ENCODE measurements at places on chromosomes 12 and 14.

GRCh38 chr12:12837025-12837812, 24.1 kb downstream of the DDX47 start:
- peak; percentile 60 for DNase-seq

DNA sequence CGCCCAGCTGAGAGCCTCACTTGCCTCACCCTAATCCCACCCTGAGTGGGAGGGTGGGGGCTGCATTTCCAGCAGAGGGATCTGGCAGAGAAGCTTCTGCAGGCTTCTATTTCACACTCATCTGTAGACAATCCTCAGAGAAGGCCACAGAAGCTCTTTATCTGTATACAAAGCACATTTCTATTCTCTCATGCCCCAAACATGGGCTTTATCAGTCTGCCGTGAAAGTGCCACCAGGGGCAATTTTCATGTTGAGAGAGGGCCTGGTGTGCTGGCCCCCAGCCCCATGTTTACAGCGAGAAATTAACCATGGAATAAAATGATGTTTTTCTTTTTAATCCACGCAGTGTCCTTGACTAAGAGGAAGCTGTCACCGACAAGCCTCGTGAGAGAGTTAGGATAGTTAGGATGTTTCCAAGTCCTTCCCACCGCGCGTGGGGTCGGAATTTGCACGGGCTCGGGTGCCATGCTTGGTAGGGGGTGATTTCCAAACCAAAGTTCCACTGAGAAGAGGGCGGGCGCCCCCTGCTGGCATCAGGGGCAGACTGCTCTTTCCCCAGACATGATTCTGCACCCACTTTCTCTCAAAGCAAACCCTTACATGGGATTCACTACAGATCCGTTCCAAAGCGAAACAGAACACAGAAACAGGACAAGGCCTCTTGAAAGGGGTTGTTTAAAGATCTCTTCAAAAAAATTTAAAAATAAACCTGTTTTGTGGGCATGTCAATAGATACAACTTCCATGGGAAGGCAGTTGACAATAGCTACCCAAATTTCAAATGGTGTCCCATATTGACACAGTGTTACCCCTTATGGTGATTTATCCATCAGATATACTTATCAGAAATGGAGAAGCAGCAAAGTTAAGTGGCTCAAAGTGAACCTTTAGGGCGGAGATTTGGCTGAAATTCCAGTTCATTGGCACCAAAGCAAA, 19.4 kb downstream of the BDKRB1 start:
- DNase-seq, result peak; percentile 64

- no peak for DNase-seq
These were observed 53.2 kb downstream of the RPAP3 start for GRCh38 chr12:47652521-47653234.

- peak; percentile 34 for DNase-seq
These were observed 809 bp downstream of the PRKD1 start for GRCh38 chr14:29926701-29927375.

- no peak for DNase-seq
These were observed 108.0 kb upstream of the TMEM132D start for GRCh38 chr12:130011611-130012385.

- DNase-seq, result no peak
These were observed 2.4 kb downstream of the LGR5 start for GRCh38 chr12:71441836-71442566.

GRCh38 chr14:54727929-54728328, 161.0 kb downstream of the SAMD4A start:
- no peak for DNase-seq

DNA sequence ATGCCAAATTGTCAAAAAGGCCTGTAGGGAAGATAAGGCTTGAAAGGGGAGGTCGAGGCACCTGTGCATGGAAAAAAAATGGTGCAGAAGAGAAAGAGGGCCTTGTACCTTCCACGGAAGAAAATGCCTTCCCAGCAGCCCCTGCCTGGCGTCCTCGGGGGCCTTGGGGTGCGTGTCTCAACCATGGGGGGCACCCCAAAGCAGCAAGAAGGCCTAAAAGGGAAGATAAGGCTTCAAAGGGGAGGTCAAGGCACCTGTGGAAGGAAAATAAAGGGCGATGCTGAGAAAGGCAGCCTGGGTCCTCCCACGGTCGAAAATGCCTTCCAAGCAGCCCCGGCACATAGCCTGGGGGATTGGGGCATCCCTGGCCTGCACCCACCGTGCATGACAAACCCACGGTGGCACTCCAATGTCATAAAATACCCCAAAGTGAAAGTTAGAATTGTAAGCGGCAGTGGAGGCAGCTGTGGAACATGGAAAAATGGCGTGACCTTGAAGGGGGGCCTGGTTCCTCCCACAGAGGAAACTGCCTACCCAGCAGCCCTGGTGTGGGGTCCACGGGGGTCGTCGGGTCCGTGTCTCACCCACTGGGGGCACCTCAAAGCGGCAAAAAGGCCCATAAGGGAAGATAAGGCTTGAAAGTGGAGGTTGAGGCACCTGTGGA, 275.0 kb downstream of the ALG10 start:
- no peak for DNase-seq

GRCh38 chr14:100285913-100286400, 20.3 kb downstream of the SLC25A29 start:
- no peak for DNase-seq

- no peak for DNase-seq
These were observed 71.5 kb downstream of the VWF start for GRCh38 chr12:6052940-6053329.

- peak; percentile 80 for DNase-seq
These were observed 22.9 kb downstream of the JKAMP start for GRCh38 chr14:59507063-59507751.

DNA sequence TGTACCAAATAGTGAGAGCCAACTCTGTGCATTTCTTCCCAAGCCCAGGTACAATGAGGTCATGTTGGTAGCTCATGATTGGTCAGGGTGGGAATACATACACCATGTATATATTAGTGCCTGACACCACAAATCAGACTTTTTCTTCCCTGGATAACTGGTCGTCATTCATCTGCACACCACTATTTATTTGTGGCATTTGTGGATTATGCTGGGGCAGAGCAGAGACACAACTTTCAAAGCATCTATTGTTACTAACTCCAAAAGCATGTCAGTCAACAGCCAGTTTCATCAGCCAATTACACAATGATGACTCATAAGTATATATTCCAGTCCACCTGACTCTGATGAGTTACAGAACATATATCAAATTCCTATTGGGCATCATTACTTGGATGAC, 181.7 kb downstream of the ADAMTS20 start:
- DNase-seq, result peak; percentile 35

GRCh38 chr12:119381471-119382235, 47.1 kb downstream of the CCDC60 start:
- no peak for DNase-seq

DNA sequence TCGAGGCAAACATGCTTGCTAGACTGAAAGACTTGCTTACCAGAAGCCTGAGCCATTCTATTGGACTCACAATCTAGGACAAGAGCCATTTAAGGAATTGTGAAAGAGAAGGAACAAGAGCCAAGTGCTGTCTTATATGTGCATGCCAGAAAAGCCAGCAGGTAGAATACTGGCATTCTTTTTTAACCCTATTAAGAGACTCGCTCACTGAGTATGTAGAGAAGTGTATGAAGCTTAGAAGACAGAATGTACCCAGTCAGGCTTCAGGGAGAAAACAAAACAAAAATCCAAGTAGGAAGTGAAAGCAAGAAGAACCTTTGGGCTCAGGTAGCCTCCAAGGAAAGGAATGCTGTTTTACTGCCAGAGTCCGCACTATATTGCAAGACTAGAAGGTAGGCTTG, 65.9 kb downstream of the DCAF5 start:
- no peak for DNase-seq

DNA sequence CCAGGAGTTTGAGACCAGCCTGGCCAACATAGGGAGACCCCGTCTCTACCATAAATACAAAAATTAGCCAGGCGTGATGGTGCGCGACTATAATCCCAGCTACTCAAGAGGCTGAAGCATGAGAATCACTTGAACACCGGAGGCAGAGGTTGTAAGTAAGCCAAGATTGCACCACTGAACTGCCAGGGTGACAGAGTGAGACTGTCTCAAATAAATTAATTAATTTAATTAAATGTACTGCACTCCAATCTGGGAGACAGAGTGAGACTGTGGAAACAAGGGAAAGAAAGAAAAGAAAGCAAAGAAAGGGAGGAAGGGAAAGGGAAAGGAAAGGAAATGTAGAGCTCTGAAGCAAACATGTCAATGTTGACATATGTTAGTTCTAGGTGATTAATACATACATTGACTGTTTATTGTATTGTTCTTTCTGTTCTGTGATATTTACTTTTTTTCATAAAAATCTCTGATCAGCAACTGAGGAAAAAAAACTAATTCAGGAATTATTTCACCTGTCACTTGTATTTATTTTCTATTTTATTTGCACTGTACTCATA, 99.6 kb downstream of the DENND5B start:
- DNase-seq, result no peak
